ENCODE measurements at places on chromosomes 11 and 22.

- no peak for DNase-seq
These were observed 12.0 kb upstream of the EXT2 start for GRCh38 chr11:44083433-44083832.

DNA sequence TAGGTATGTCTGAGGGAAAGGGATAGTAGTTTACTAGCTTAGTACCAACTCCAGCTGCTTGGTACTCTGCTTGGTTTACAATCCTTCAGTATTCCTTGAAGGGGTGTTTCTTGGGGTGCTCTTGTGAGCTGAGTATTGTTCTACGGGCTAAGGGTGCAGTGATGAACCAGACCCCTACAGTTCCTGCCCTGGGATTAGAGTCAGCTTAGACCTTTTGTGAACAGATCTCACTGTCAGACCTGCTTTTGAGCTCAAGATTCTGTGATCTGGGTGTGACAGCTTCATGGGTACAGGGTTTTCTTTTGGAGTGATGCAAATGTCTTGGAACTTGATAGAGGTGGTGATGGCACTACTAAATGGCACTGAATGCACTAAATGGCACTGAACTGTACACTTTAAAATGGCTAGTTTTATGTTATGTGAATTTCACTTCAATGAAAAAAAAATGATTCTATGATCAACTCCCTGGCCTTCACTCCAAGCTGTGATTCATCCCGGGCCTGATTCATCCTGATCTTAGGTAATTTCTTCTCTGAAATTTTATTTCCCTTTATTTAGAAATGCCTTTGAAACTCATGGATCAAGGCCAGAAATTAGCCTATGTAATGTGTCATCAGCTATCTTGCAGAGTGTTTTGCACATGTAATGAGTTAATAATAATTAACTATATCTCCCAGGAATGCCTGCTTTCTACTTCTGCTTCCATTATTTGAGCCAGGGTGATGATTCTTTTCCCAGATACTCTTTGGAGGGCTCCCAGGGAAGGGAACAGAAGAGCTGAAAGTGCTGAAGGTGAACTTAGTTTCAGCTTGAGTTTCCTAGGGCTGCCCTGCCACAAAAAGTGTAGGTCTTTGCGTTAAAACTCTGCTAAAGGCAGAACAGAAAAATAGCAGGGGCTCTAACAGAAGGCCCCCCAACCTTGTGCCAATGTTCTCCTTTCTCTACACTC lies 87.9 kb downstream of the NCAM1 start:
- DNase-seq: no peak

- DNase-seq: no peak
These were observed 14.0 kb downstream of the CD6 start for GRCh38 chr11:60985501-60985900.

DNA sequence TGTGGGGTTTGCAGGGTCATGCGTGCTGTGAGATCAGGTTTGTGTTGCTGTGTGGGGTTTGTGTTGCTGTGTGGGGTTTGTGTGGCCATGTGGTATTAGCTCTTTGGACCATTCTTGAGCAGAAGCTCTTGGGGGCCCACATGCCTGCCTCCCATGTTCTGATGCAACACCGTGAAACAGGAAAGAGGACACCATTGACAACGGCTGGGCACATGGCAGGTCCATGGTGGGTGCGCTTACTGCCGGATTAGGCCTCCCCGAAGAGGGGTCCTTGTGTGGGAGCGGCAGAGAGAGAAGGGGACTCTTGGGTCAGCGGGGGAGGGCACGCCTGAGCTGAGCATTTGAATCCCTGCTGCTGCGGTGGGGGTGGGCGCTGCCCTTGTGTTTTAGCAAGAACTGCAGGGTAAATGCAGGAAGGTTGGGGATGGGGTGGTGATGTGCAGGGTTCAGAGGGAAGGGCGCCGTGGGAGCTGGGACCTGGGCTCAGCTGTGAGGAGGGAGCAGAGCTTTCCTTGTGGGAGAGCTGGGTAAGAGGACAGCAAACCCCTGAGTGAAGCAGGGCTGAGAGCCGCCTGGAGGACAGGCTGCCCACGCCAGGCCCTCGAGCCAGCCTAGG lies 361.5 kb downstream of the TBC1D22A start:
- DNase-seq: no peak

DNA sequence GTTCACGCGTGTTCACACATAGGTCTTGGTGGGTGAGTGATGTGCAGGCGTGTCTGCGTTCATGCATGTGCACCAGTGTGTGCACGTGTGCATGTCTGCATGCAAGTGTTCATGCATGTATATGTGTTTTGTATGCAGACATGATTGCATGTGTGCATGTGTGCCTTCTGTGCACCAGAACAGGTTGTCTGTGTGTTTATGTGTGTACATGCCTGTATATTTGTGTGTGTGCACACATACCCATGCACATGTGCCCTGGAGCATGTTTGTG lies 4.9 kb downstream of the ZDHHC8 start:
- no peak for DNase-seq

- no peak for DNase-seq
These were observed 377.2 kb downstream of the BRD1 start for GRCh38 chr22:49450498-49450897.
